ENCODE measurements at places on chromosomes 6 and 20.

- no peak for DNase-seq
Observed at GRCh38 chr20:58459058-58459750, 56.0 kb downstream of the APCDD1L start.

DNA sequence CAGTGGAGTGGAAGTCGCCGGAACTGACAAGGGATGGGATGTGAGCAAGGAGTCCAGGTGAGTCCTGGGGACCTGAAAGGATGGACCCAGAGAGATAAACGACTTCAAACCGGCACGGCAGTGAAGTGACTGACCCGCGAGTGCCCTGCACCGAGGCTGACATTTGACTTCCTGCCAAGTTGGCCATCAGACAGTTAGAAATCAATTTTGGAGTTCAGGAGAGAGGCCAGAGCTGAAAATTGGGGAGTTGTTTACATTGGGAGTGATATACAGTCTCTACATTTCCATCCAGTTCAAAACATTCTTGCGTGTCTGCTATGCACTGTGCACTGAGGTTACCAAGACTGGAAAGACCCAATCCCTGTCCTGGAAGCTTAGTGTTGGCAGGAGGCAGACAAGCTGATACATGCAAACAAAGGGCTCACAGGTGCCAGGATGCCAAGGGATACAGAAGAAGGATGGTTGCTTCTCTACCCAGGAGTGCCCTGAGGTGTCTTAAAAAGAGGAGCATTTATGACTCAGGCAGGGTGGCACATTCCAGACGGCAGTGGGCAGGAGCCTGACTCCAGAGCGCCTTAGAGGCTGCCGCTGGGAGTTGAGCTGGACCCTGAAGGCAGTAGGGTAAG lies 186.6 kb downstream of the MTHFD1L start:
- no peak for DNase-seq

DNA sequence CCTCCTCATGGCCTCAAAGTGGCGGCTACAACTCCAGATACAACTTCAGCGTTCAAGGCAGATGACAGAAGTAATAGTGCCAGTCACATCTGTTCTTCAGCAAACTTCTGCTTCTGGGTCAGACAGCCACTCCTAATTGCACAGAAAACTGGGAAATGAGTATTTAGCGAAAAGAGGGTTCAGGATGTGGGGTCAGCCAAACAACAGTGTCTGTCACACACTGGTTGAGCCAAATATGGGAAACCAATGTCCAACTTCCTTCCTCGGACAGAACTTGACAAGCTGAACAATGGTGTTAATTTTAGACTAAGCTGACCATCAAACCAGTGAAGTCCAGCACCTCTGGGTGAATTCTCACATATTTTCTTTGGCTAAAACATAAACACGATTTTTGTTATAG lies 22.1 kb downstream of the NUDT3 start:
- no peak for DNase-seq

GRCh38 chr20:64112691-64113443 lies 5.5 kb upstream of the NPBWR2 start:
- no peak for DNase-seq

DNA sequence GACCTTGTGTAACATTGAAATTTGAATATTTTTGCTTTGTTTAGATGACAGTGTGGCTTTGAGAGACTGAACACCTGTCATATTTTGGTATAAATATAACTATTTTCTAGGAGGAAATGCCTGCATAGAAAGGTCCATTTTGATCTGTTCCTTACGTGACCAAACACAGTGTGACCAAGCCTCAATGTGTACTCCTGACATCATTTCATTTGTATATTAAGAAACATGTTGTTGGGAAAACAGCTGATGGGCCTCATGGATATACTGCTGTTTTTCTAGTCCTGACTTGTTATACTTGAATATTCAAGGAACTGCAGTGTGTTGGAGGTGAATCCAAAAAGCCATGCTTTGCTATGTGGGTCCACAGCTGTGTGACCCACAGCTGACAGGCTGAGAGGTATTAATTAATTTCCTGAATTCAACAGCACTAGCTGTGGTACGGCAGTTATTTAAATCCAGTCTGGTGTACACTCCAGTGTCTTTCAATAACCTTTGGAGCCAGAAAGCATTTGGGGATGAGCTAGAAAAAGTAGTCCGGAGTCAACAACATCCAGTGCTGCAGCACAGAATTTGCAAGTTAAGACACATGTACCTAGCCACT lies 18.9 kb downstream of the NCOA7 start:
- DNase-seq: no peak

- DNase-seq: no peak
Observed at GRCh38 chr20:1232286-1233111, 6.7 kb downstream of the RAD21L1 start.

- DNase-seq: peak; percentile 63
Observed at GRCh38 chr6:142886431-142887170, 58.4 kb downstream of the HIVEP2 start.

DNA sequence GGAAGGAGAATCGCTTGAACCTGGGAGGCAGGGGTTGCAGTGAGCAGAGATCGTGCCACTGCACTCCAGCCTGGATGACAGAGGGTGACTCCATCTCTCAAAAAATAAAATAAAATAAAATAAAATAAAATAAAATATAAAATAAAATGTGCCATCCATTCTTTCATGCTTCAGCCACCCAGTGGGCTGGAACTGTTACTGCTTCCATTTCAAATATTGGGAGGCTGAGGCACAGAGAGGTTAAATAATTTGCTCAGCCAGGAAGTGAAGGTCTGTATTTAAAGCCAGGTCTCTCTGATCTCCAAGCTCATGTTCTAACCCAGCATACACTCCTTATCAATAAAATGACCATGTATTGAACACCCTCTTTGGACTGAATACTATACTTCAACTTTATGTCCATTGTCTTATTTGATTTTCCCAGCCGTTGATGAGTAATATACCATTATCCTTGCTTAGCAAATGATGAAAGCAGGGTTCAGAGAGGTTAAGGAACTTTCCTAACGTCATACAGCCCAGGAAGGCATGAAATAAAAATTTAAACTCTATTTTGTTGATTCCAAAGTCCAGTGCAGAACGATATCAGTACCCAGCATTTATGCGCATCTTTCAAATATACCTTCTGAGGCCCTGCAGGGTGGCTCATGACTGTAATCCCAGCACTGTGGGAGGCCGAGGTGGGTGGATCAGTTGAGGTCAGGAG lies 25.8 kb upstream of the SLC9A8 start:
- DNase-seq: no peak

- DNase-seq: no peak
Observed at GRCh38 chr20:8227293-8227692, 95.2 kb downstream of the PLCB1 start.

- no peak for DNase-seq
Observed at GRCh38 chr20:9051508-9051907, 17.4 kb upstream of the PLCB4 start.

GRCh38 chr6:169589699-169590257 lies 112.1 kb downstream of the WDR27 start:
- no peak for DNase-seq

DNA sequence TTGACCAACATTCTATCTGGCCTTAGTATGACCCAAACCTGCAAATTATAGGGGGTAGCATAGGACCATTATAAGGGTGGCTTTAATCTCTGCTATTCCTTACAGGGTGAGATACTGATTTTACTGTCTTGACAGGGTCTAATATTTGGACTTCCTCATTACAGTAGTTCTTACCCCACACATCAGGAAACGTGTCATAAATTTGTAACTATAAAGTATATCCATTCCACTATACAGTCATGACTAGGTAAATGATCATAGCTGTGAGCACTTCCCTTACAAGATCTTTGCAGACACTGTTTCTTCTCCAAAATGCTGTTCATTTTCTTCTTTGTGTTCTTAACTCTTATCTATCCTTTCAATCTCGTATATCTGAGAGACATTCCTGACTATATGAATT lies 518.7 kb upstream of the RNF217 start:
- no peak for DNase-seq

- no peak for DNase-seq
Observed at GRCh38 chr6:99613705-99614429, 7.2 kb downstream of the PRDM13 start.

GRCh38 chr6:118611334-118611733 lies 40.1 kb downstream of the CEP85L start:
- no peak for DNase-seq

DNA sequence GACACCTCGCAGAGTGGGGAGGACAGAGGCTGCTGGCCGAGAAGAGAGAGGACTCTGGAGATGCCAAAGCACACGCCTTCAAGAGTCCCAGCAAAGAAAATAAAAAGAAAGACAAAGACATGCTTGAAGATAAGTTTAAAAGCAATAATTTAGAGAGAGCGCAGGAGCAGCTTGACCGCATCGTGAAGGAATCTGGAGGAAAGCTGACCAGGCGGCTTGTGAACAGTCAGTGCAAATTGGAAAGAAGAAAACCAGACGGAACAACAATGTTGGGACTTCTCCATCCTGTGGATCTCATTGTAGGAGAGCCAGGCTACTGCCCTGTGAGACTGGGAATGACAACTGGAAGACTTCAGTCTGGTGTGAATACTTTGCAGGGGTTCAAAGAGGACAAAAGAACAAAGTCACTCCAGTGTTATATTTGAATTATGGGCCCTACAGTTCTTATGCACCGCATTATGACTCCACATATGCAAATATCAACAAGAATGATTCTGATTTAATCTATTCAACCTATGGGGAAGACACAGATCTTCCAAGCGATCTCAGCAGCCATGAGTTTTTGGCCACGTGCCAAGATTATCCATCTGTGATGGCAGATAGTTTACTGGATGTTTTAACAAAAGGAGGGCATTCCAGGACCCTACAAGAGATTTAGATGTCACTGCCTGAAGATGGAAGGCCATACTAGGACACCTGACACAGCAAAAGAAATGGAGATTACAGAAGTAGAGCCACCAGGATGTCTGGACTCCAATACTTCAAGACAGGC lies 52.2 kb downstream of the REV3L start:
- DNase-seq: no peak

- peak; percentile 6 for DNase-seq
Observed at GRCh38 chr6:99348288-99349170, 945 bp downstream of the FAXC start.

DNA sequence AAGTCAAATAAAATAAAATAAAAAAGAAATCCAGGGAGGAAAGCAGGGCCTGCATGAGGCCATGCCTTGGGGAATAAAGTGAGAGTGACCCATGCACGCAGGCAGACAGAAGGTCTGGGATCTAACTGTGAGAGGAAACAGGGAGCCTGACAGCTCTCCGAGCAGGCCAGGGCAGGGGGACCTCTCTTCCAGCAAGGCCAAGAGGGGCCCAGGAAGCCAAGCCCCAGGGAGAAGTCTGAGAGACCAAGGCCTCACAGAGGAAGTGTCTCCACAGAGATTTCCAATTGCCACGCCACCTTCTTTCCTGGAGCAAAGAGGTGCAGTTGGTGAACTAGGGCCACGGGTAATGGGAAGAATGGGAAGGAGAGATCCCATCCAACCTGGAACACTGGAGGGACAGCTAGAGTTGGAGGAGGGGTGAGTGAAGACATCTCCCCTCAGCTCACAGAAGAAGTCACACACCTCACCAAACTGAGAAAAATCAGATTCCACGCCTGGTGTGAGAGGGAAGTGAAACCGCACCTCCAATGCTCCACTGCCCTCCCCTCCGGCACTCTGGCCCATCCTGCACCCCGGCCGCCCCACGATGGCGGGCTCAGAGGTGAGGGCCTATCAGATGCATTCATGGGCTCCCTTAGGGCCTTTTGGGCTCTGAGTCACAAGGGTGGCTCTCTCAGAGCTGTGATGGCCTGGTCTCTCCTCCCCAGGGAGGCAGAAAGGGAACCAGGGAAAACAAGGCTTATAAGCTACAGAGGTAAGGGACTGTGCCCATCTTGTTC lies 25.1 kb upstream of the TAF8 start:
- no peak for DNase-seq

DNA sequence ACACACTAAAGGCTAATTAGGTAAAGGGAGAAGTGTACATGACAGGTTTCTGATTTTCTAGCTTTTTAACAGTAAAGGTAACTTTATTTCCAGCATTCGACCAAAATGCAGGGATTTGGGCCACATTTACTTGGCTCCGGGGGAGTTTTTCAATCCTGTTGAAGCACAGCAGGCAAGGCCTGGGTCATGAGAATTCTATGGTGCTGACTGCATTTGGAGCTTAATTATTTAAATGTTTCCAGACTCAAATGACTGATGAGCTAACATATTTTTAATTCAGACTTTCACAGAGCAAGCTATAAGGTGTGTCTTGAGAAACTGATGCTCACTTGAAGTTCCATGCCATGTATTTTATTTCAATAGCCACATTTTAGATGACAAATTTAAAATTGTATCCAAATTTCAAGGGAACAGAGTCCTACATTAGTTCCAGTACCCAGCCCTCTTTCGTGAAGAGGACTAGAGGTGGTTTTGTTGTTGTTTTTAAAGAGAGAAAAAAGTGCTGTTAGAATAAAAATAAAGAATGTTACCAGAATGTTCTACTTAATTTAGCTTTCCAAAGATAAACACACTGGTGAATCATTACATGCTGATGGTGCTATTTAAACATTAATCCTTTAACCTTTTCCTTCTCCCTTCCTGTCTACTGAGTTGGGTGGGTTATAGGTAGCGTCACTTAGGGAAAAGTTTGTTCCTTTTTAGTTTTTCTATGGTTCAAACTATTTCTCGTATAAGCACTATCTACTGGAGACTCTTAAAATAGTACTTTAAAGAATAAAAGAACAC lies 82.3 kb upstream of the PHACTR2 start:
- DNase-seq: no peak

GRCh38 chr6:116475141-116475540 lies 14.0 kb downstream of the CALHM6 start:
- DNase-seq: no peak

- DNase-seq: no peak
Observed at GRCh38 chr6:160156842-160157241, 35.2 kb downstream of the SLC22A1 start.

DNA sequence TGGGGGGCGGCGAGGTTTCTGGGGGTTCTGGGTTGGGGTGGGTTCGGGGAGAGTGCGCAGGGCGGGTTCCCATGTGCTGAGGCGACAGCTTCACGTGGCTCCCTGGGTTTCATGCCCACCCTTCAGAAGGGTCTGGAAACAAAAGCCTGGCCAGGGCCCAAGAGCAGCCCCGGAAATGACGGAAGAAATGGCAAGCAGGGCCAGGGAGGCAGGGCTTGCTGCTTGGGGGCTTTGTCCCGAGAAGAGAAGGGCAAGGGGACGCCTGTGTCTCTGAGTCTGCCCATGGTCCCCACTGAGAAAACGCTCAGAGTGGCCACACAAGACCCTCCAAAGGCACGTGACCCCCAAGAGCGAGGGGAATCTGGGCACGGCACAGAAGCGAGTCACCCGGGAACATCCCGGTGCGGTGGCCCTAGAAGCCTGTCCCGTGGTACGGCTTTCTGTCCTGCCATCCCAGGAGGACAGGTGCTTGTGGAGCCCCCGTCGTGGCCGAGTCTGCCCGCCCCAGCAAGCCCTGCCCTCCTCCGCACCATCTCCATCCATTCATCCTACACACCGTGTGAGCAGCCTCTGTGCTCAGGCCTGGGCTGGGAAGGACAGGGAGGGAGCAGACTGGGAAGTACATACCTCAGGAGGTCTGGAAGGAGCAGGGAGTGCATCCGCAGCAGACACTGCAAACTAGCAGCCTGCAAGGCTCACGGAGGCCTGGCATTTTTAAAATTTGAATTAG lies 9.0 kb downstream of the NPEPL1 start:
- DNase-seq: no peak
